ENCODE measurements at places on chromosomes 1 and 21.

DNA sequence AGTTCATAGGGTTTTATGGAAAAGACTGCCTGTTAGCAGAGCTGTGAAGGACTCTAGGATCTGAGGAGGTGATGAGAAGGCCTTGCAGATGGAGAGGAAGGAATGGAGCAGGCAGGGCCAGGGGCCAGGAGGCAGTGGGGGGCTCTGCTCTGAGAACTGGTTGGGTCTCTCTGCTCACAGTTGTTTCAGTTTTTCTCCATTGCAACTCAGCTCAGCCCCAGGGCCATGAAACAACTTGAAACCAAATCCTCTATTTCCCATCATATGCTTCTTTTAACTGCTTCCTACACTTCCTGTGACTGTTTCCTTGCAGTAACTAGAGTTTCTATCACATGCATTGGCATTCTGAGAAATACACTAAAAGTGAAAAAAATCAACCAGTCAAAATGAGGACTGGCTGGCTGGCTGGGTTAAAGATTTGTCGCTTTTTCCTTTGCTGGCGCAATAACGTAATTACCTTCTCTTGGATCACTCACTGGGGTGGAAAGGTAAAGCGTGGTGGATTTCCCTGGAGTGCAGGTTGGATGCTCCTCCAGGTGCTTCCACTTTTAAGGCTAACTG is 172.0 kb downstream of the CDC7 start:
- no peak for DNase-seq

GRCh38 chr1:94304553-94304952 is 67.2 kb upstream of the ARHGAP29 start:
- no peak for DNase-seq

GRCh38 chr1:165842023-165842670 is 14.7 kb downstream of the UCK2 start:
- DNase-seq = no peak

DNA sequence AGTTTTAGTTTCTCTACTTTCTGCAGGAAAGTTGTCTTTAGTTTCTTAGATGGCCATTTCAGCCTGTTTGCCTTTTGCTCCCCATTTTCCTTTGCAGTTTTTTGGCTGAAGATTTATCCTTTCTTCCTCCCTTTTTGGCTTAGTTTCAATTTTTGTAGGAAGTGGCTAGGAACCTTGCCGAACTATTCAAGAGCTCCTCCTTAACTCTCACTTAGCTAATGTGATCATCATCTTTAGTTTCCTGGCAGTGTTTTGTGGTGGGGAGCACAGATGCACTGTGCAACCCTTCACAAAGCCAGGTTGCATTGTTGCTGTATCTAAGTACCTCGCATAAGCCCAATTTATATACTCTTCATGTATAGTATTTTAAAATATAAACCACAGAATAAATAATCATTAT is 28.8 kb upstream of the CCDC181 start:
- DNase-seq = no peak

GRCh38 chr1:103362348-103363007 is 163.0 kb upstream of the RNPC3 start:
- no peak for DNase-seq

GRCh38 chr1:46017876-46018503 is 114.4 kb downstream of the PIK3R3 start:
- no peak for DNase-seq

DNA sequence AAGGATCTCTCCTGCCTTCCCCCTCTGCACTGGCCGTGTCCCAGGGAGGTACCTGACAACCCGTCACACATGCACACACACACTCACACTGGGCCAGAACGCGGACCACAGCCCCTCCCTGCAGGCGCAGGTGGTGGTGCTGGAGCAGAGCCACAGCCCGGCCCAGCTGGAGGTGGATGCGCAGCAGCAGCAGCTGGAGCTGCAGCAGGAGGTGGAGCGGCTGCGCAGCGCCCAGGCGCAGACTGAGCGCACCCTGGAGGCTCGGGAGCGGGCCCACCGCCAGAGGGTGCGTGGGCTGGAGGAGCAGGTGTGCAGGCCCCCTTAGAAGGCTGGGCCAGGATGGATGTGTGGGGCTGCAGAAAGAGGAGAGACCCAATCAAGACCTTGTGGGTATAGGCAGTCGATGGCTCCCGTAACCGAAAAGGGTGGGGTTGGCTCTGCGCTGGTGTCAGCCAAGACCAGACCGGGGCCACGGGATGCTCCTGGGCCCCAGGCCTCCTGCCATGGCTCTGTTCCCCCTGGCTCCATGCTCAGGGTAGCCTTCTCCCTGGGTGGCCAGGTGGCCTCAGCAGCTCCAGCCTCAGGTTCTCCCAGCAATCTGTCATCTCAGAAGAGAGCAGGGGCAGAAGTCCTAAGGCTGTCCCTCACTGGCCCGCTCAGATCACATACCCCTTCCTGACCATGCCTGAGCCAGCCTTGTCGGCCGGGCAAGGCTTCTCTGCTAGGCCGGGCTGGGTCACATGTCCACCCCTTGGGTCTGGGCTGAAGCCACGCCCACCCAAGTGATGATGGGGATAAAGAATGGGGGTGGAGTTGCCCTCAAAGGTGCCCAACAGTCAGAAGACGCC is 8.9 kb downstream of the MFAP2 start:
- no peak for DNase-seq

Data from NCI-H1436 treated with DMSO at 0.1 percent for 48 hours (cell line).